ENCODE measurements at places on chromosomes 16 and 17.

GRCh38 chr16:17578981-17579874 lies 108.5 kb upstream of the XYLT1 start:
- peak; percentile 81 for DNase-seq

DNA sequence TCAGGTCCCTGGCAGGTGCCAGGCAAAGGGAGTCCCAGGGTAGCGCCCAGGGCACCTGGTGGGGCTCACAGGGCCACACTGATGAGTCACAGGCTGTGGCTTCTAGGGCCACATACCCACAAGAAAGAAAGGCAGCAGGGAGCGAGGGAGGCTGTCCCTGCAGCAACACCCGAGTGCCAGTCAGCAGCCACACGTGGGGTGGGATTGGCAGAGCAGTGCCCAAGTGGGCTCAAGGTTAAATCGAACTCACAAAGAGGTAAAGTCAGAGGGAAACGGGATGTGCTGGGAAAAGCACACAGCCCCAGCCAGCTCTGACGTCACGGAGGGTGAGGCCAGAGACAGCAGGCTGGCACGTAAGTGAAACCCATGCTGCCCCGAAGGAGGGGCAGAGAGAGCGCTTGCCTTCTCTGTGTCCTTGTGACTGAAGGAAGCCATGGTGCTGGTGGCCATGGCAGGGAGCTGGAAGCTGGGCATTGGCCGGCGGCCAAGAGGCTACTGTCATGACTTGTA lies 33.8 kb downstream of the FA2H start:
- DNase-seq: no peak

GRCh38 chr17:76688165-76688622 lies 22.6 kb downstream of the MXRA7 start:
- no peak for DNase-seq

DNA sequence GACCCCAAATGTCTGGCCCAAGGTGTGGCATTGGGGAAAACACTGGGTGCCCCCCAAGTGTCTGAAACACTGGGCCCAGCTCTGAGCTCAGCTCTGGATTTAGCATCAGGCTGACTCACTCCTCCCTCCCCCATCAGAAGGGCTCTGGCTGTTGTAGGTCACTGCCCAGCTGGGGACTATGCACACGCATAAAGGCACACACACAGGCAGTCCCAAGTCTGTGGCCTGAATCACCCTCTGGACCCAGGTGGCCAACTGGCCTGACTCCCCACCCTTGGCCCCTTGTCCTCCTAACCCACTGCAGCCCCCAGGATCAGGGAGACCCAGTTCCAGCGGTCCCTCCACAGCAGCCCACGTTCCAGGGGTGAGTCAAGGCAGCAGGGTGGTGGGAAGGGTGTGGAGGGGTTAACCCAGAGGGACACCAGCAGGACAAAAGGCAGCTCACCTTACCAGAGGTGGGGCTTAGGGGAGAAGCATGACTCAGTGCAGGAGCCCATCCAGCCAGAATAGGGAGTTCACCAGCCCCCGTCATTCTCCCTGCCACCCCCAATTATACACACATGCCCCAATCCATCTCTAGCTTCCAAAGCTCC lies 47.0 kb downstream of the MYO18A start:
- DNase-seq: no peak

DNA sequence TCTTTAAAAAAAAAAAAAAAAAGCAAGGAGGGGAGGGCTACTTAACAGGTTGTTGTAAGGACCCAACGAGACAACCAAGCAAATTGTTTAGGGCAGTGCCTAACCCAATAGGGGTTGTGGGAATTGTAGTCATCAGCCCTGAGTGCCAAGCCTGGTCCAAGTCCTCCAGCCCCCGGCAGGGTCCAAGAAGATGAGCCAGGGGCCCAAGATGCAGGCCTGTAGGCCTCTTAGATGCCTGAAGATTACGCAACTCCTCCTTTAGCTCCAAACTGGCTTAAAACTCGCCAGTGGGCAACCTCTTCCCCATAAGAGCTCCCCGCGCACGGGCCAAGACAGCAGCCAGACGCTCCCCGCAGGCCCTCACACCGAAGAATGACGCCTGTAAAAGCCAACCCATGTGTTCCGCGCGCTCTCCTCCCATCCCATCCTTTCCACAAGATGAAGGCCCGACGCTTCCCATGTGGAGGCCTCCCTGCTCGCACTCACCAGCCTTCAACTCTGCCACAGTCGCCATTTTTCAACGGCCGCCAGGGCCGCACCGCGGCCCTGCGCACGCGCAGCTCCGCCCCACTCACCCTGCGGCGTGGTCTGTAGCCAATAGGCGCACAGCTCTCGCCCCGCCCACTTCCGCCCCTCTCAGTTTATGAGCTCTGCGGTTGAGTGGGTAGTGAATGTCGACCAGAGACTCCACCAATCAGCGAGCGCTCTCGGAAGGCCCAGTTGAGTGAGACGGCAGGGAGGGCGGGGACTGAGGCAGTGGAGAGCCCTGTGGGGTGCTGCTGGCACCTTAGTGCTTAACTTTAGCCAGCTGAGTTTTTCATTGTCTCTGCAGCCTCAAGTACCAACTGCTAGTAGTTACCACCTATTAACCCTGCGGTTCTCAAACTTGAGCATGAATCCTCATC lies at the start of gene CEP20:
Gene CEP20 (minus strand): TSS at position 532 of the 905 bp plus-strand sequence. CDS start 18 bp downstream, at position 514.
- DNase-seq: peak; percentile 99

DNA sequence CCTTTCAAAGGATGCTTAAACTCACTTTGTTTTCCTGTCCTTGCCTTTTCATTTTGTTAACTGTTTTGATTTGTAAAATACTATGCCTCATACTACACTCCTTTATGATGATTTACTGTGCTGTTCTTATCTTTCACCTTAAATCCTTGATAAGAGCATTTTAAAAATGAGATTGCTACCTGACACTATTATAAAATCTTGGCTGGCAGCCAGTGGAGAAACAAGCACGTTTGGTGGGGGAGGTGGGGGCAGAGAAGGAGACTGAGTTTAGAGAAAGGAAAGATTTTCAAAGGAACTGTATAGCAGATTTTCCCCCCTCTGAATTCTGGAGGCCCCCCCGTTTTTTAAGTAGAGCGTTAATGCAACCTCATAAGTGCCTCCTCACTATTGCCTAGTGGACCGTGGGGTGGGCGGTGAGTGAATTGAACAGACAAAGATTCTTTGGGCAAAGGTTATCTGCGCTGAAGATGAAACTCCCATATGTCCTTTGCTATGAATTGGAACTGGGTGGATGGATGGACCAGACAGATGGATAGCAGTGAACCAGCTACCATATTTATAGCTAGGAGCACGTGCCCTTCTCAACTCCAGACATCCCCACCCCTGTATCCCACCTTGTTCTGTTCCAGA lies 200.2 kb downstream of the CCDC182 start:
- no peak for DNase-seq

DNA sequence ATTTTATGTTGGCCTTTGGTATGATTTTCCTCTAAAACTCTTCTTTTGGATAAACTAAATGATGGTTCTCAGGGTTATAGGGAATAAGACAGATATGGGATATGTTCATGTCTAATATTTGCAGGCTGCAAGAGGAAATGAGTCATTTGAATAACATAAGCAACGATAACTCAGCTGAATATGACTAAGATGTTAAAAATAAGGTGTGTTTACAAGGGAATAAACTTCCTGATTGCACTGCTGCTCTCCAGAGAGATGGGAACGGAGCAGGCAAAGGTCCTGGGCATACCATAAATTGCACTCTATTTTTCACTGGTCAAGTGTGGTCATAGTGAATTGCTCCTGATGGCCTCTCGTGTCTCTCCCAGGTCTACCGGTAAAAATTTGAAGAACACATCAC lies 666.2 kb downstream of the TOX3 start:
- DNase-seq: no peak

Data from neural crest cell (in vitro differentiated cells).